ENCODE measurements at places on chromosomes 4 and X.
A peak's percentile ranks its signal among the peaks of the same experiment; 100 is the strongest.

- peak; percentile 85 for DNase-seq
Measured at GRCh38 chr4:141180991-141181761, 39.5 kb upstream of the ZNF330 start.

- no peak for DNase-seq
Measured at GRCh38 chr4:60096676-60097075, 1103.5 kb upstream of the ADGRL3 start.

GRCh38 chr4:102620697-102621497, 119.7 kb downstream of the NFKB1 start:
- peak; percentile 97 for DNase-seq

DNA sequence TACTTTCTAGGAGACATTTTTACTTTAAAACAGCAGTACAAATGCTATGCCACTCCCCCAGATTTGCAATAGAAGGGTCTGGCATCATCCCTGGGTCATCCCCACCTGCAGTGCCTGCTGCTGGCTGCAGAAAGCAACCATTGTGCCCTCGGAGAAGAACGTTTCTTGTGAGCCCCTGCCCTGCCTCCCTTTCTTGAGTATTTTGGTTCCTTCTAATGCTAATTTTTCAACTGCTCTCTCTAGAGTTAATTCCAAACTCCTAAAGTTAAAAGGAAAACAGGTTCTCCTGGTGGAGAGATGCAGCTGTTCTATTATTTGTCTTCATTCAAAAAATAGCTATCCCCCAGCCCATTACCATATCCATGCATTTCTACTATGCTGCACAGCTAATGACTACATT, 107.1 kb downstream of the IDS start:
- DNase-seq = no peak

- no peak for DNase-seq
Measured at GRCh38 chrX:19810006-19810774, 77.2 kb downstream of the SH3KBP1 start.

- DNase-seq = no peak
Measured at GRCh38 chr4:4254666-4255065, 6.6 kb upstream of the TMEM128 start.

Data from kidney tubule cell (primary cell).